Fibroblast of pulmonary artery (primary cell): ENCODE measurements at places on chromosomes 16 and 17.

DNA sequence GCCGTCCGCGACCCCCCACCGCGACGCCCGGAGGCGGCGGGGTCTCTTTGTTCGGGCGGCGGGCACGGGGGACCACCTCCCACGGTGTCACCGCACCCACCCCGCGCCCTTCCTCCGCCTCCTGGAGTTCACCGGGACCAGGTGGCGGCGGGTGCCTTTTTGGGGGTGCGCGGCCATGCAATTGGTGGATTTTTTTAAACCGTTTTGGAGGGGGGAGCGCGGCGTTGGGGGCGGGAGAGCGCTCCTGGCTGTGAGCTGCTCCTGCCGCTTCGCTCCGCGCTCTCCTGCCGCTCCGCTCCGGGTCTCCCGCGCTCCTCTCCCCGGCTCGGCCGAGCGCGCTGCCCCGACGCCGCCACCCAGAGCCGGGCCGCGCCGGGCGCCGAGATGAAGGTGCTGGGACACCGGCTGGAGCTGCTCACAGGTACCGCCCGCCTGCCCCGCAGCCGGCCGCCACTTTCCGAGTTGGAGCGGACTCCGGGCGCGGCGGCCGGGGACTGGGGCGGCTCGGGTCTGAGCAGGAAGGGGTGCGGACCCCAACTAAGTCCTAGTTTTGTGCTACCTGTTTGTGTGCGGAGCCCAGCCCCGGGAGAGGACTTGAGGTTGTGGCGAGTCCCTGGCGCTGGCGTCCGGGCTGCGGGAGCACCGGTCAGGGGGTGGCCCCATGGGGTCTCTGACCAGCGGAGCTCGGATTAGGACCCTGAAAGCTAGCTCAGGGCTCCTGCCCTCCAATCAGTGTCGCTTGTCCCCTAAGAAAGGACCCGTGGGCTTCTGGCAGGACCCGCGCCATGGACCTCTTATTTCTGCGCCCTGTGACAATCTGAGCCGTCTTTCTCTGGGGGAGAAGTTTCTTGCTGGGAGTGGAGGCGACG lies 35.7 kb upstream of the NDRG4 start:
- no peak for DNase-seq

- DNase-seq = no peak
Observed at GRCh38 chr17:81069135-81069645, 34.2 kb downstream of the BAIAP2 start.

DNA sequence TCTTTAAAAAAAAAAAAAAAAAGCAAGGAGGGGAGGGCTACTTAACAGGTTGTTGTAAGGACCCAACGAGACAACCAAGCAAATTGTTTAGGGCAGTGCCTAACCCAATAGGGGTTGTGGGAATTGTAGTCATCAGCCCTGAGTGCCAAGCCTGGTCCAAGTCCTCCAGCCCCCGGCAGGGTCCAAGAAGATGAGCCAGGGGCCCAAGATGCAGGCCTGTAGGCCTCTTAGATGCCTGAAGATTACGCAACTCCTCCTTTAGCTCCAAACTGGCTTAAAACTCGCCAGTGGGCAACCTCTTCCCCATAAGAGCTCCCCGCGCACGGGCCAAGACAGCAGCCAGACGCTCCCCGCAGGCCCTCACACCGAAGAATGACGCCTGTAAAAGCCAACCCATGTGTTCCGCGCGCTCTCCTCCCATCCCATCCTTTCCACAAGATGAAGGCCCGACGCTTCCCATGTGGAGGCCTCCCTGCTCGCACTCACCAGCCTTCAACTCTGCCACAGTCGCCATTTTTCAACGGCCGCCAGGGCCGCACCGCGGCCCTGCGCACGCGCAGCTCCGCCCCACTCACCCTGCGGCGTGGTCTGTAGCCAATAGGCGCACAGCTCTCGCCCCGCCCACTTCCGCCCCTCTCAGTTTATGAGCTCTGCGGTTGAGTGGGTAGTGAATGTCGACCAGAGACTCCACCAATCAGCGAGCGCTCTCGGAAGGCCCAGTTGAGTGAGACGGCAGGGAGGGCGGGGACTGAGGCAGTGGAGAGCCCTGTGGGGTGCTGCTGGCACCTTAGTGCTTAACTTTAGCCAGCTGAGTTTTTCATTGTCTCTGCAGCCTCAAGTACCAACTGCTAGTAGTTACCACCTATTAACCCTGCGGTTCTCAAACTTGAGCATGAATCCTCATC lies at the start of gene CEP20:
TSS of gene CEP20 (minus strand) at position 532 of the 905 bp plus-strand sequence. CDS start at position 514, 18 bp downstream.
- peak; percentile 99 for DNase-seq

DNA sequence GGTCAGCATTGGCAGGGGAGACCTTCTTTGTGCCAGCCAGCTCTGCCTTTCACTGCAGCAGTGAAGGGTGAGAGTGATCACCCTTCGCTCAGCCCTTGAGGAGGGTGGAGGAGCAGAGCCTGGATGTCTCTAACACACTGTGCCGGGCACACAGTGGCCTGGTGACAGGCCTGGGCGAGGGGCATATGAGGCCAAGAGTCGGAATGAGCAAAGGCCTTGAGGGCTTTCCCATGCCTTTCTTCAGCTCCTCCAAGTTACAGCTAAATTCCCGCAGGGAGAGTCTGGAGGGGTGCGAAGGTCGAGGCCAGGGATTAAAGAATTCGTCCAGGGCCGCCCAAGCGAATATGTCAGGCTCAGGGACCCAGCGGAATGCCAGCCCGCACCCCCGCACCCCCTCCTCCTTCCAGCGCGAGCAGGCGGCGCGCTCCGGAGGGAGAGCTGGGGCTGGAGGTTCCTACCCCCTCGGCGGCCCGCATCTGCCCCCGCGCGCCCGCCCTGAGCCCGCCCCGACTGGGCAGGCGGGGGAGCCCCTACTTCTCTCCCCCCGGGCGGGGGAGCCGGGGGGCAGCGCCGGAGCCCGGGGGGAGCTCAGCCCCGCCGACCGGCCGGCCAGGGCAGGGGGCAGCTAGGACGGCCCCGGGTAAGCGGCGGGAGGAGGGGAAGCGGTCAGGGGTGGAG lies at the start of gene RASL10B:
TSS of gene RASL10B (plus strand) at position 401 of the 678 bp plus-strand sequence. CDS start 3,546 bp downstream, outside the sequence.
- peak; percentile 34 for DNase-seq

GRCh38 chr16:85491058-85491771 lies 121.9 kb upstream of the GSE1 start:
- no peak for DNase-seq

DNA sequence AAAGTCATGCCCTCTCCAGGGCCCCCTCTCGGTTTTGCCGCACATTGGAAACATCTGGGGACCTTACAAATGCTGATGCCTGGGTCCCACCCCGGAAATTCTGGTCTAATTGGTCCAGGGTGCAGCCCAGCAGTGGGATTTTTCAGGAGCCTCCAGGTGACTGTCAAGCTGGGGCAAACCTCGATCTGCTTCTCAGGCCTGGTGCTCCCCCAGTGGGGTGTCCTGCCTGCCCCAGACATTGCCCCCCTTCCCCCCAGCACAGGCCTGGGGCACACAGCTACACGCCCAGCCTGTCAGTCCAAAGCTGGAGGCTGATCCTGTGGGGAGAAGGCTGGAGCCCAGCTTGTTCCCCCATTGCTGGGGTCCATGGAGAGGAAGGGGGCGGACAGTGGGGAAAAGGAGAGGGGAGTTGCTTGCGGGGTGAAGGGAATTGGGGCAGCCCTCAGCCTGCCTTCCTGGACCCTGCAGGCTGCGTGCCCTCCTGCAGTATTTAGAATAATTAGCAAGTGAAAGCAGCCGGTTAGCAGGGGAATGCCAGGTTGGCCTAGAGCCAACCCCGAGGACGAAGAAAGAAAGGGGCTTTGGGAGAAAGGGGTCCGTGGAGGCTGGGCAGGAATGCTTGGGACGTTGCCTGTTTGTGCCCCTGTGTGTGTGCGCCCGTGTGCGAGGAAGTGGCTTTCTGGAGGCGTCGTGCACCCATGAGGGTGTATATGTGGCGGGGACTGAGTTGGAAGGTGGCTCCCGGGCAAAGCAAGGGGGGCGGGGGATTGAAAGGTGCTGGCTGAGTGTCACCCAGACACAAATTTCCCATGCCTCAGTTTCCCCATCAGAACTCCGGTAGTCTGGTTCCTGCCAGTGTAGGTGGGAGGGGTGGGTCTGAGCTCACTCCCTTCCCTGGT lies 5.9 kb downstream of the FOXJ1 start:
- no peak for DNase-seq

- peak; percentile 75 for DNase-seq
Observed at GRCh38 chr16:25060920-25061319, 45.8 kb upstream of the ARHGAP17 start.

- DNase-seq = peak; percentile 30
Observed at GRCh38 chr17:80270836-80271235, 10.2 kb downstream of the RNF213 start.

DNA sequence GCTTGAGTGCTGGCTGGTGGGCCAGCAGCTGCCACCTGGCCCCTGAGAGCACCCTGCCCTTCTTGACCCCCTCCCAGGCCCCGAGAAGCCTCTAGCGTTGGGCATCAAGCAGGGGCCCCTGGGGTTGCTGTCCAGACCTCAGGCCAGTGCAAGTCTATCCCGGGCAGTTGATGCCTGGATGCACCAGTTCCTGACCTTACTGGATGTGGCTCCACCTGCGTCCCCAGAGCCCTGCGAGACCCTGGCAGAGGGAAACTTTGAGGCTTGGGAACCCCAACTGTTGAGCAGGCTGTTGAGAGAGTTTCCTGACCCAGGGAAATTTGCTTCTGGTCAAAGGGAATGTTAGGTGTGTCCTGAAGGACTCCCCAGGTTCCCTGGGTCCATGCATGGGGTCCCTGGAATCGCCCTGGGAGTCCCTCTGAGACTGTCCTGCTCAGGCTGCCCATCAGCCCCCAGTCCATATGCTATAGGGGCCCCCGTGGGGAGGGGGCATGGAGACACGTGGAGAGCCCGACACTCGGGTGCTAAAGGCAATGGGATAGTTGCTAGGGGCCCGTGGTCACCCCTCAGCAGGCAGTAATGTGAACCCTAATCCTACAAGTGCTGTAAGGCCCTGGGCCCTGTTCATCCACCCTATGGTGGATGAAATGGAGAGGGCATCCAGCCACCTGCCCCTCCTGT lies 46.4 kb downstream of the RAB11FIP4 start:
- no peak for DNase-seq

DNA sequence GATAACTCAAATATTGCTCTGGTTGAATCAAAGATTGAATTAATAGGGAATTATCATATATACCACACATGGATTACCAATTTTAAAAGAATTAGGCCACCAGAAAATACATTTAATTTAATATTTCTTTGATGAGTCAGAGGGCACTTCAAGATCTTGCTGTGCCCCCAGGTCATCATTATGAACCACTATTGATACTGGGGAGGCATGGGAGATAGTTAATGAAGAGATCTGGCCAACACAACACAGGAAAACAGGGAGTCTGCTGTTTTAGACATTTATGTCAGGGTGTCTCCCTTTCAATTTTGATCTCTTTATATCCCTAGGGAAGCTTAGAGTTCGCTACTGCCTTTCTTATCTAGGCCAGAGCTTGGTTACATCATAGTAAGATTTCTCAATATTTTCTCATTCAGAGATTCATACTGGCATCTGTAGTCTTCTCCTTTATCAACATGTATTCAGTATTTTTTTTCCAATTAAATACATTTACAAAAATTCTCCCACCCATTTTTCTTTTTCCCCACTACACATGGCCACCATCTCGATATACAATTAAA lies 158.3 kb upstream of the ZFHX3 start:
- DNase-seq = peak; percentile 42

DNA sequence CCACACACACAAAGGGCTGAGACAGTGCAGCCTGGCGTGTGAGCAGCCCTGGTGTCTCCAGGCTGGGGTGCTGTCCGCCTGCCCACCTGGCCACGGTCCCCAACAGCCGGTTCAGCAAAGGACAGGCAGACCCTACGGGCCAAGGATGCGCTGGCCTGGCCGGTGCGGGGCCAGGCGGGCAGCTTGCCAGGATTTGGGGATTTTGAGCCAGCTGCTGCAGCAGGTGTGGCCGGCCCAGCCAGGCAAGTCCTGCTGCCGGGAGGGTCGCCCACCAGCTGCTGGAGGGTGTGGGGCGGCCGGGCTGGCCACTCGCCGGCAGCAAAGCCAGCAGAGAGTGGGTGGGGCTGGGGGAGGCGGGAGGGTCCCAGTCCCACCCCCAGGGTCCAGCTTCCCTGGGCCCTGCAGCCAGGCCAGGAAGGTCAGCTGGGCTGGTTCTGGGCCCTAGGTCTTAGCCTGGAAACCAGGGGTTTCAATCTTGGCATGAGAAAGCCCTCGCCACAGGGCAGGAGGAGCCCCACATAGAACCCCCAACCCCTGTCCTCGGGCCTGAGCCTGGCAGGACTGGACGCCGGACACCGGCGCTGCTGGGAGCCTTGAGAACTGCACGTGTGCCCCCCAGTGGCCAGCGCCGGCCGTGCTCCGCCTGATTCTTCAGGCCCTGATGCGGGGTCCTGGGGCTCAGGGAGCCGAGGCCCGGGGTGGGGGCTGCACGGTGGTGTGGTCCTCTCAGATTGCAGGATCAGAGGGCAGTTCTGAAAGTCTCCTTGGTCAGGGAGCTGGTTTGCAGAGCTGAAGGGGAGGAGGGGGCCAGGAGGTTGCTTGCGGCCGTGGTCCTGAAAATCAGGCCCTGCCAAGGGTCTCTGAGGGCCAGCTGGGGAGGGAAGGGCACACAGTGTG lies 17.6 kb upstream of the SSTR5 start:
- DNase-seq = peak; percentile 60

GRCh38 chr17:77328823-77329740 lies 188.3 kb downstream of the SEC14L1 start:
- no peak for DNase-seq

DNA sequence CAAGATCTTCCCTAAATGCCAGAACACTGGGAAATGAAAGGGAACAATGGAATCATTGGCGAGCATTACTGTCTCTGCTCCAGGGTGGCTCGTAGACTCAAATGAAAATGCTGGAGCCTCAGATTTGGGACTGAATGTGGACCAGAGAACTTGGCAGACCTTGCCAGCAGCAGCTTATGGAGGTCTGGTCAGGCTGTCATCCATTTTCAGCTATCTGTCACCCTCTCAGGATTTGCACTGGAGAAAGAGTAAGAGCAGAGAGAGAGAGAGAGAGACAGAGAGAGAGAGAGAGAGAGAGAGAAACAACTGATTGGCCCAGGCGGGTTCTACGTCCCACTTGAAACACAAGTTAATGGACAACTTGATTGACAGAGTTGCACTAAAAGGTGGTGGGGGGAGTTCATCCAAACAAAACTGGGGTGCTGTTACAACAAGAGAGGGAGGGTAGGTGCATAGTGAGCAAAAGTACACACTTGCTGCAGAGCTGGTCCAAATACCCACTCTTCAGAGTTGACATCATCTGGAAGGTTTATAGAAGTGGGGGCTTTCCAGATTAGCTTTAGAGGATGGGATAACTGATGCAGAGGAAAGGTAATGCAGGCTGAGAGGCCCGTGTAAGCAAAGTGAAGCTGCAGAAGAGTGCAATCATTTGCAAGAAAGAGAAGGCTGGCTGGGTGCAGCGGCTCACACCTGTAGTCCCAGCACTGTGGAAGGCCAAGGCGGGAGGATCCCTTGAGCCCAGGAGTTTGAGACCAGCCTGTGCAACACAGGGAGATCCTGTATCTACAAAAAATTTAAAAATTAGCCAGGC lies 16.5 kb upstream of the NSMCE1 start:
- no peak for DNase-seq
